ENCODE measurements at places on chromosomes 3 and 15. TPM values are rescaled to one million over a fixed set of nuclear protein-coding genes. Genes with fewer than 3 reads are reported as not detected.

Gene ADAM10
- 106 TPM for total RNA-seq

Gene TM6SF1
- total RNA-seq, result 2.0 TPM

Gene CPN2
- total RNA-seq, result not detected

Gene OR5K4
- total RNA-seq, result not detected

Gene GOLGA6L4
- total RNA-seq, result 0.36 TPM

- DNase-seq, result no peak
Measured at GRCh38 chr3:193620057-193620456, 27.0 kb downstream of the OPA1 start.

DNA sequence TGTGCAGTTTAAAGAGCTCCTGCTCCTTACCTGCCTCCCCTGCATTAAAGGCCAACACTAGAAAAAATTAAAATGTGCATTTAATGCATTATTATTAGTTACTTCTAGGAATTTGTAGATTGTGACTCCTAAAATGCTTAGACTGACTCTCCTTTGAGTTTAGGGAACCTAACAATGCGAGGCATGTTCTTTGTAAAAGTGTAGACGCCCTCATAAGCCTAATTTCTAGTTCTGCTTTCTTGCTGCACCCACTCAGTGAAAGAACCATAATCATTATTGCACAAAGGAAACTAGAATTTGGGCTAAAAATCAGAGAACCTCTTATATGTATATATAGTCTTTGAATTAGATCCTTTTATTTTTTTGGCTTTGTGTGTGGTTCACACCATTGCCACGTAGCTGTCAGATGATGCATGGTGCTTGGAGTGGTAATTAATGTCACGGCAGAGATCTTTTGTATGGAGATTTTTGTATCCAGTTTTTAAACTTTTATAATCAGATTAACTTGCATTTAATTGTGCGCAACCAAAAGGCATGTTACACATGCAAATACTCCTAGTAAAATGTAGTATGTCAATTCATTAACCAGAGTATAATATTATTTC lies 710 bp downstream of the ABHD10 start:
- DNase-seq, result no peak

DNA sequence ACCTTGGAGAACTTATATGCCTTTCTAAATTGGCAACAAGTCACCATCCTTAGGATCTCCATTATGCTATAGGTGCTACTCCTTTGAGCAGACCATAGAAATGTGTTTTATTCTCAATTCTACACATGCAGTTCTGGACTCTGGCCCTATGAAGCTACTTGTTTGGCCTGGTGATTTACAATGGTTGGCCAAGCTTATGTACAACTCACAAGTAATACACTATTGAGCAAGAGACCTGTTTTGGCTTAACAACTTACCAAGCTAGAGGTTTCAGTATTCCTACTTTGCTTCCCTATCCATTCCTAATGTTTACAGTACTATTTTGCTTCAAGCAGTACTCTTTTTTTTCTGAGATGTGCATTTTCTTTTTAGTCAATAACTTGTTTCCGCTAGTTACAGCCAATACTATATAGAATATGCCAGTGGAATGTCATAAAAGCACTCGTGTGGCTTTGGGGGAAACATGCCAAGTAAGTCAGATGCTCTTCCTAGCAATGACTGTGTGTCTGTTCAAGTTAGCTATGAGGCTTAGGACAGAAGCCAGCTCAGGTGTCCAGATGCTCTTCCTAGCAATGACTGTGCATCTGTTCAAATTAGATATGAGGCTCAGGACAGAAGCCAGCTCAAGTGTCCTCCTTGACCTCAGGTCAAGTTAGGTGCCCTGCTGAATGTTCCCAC lies 174.9 kb upstream of the SEMA6D start:
- DNase-seq, result no peak

DNA sequence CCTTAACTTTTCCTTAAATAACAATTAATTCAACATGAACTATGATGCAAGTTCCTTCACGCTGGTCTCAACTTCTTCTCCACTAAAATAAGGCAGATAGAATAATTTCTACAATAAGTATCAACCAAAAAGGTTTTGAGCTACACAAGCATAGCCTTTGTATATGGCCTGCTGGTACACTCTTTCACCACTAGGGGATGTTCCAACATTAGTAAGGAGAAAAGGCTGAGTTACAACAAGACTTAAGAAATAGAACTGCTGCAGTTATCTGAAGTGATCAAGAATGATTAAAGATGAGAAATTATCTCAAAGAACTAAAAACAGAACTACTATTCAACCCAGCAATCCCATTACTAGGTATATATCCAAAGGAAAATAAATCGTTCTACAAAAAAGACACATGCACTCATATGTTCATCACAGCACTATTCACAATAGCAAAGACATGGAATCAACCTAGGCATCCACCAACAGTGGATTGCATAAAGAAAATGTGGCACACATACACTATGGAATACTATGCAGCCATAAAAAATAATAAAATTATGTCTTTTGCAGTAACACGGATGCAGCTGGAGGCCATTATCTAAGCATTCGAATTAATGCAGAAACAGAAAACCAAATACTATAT lies 14.4 kb downstream of the ATP13A3 start:
- no peak for DNase-seq

DNA sequence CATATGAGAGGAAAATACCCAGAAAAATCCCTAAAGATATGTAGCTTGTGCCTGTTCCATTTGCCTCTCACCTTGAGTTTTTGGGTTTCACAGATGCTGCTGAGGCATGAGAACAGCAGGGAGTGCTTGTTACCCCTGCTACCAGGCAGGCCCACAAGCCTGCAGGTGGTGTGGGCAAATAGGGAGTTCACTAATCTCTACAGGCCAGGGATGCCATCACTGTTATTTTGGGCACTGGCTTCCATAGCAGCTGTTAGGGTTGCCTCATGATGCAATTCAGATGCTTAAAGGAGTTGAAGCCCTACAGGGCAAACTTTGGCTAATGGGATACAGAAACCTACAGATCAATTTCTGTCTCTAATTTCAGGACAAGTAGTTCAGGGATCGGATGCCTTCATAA lies 873.5 kb downstream of the OTOL1 start:
- no peak for DNase-seq

DNA sequence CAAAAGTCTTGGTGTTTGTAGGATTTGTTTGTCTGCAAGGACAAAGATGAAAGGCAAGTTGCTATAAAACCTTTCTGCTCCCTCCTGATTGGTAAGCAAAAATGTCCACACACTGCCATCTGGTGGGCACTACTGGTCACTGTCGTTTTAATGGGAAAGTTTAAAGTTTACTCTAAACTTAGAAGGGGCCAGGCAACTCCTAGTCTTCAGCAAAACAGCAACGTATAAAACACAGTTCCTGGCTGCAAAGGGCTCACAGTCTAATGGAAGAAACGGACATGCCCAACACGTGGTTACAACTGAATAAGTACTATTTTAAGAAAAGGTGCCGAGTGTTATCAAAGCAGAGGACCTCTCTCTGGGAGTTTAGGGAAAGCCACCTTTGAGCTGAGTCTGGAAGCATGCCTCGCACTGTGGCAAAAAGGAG lies 23.7 kb upstream of the TPRG1 start:
- no peak for DNase-seq

DNA sequence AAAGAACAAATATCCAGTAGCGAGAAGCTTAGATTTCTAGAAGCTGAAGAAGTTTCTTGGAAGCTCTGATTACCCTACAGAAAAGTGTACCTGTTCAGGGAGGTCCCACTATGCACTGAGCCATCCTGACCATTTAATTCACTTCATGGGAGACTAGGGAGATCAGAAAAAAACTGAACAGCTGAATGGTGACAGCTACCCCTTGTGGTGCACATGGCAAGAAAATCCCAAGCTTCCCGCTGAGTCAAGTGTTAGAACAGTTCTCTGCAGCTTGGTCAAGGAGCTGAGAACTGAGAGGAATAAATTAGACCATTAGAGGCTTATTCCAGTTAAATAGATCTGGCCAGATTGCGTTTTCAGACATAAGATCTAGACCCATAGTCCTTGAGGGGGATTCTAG lies 197.2 kb upstream of the VEPH1 start:
- DNase-seq, result no peak

DNA sequence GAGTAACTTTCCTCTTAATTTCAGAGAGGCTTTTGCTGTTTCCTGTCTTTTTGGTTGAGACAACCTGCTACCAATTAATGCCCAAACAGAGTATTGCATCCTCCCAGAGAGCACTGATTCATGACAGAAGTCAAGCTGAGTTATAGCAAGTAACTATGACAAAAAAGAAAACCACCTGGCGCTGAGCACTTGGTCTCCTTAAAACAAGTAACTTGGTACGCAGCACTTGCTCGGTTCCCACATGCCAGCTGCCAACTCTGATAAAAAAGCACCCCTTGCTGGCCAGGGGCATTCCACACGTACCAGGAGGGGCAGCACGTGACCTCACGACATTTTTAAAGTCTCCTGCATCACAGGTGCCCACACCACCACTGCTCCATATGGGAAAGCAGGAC lies 13.5 kb upstream of the MYO5C start:
- no peak for DNase-seq

DNA sequence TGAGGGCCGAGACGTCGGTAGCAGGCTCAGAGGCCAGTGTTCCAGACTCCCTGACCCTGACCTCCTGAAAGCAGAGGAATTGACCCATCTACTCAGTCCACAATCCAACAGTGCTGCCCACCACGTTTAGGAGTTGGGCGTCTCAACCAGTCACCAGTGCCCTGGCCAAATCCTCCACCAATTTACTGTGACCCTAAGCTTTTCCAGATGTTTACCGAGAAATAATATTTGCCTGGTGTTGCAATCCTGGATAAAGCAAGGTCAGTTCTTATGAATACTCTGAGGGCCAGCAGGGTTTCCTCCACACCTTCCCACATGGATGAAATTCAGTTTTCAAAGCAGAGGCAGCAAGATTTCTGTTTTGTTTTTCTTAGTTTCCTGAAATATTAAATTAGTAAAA lies 7.5 kb upstream of the APOD start:
- DNase-seq, result no peak

GRCh38 chr3:87949879-87950208 lies 109.0 kb downstream of the CGGBP1 start:
- DNase-seq, result no peak

DNA sequence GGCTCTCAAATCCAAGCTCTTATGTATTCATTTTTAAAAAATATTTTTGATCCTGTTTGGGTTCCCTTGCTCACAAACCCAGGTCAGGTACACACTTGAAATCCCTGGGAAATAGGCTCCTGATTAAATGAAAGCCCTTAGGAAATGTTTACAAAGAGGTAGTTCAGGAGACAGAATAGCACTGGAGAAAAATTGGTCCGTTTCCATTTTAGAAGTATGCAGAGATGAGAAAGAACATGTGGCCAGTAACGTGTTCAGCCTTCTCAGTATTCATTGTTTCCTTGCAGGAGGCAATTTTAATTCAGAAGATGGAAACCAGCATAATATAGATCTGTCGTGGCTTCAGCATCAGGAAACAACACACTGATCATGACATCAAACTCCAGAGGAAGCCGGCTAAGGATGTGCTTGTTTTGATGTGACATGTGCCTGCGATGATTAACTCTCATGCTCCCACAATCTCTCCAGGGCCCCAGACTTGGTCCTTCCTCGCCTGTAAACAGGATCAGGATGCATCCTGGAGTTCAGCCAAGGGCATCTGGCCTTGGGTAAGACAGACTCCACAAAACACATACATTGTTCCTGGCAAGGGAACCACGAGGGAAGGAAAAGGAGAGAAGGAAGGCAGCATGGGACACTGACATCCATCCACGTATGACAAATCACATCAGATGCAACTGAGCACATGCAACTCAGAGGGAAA lies 350.5 kb upstream of the THBS1 start:
- no peak for DNase-seq

DNA sequence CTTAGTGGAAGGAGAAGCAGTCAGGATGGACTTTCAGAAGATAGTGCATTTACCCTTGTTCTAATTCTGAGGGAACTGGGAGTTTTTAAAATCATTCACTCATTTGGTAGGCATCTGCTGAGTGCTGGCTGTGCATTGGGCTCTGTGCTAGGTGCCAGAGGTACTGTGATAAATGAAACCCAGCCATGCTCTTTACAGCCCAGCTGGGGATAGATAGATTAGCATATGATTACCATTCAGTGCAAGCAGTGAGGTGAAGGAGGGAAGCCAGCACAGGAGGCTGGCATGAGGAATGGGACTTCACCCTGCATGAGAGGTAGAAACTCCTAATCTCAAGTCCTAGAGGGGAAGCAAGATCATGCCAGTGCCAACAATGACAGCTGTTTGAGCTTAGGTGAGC lies 361.9 kb upstream of the TRIM42 start:
- DNase-seq, result no peak

DNA sequence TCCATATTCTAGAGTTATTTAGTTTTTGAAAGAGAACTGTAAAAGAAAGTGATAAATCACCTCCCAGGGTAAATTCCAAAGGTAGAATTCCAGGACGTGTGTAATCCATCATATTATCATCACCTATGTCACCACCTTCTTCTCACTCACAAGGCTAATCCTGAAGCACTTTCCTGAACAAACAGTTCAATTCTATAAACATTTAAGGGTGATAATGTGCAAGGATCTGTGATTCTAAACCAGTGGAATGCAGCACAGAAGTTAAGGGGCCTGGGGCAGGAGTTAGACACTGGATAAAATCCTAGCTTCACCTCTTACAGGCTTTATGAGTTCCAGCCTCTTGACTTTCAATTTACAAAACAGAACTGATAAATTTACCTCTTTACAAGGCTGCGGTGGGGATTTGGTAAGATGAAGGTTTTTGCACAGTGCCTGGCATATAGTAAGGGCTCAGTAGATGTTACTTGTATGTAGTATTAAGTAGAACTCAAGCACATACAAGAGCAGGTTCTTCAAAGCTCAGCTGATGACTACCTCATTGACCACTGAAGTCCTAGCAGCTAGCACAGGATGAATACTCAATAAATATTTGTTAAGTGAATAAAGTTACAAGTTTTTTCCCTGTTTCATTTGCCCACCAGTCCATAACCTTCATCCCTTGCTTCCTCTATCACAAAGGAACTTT lies 47.3 kb upstream of the CCDC80 start:
- DNase-seq, result no peak

- DNase-seq, result no peak
Measured at GRCh38 chr15:101063212-101063611, 144.1 kb downstream of the LRRK1 start.

GRCh38 chr3:7917443-7918151 lies 584.0 kb upstream of the LMCD1 start:
- no peak for DNase-seq

DNA sequence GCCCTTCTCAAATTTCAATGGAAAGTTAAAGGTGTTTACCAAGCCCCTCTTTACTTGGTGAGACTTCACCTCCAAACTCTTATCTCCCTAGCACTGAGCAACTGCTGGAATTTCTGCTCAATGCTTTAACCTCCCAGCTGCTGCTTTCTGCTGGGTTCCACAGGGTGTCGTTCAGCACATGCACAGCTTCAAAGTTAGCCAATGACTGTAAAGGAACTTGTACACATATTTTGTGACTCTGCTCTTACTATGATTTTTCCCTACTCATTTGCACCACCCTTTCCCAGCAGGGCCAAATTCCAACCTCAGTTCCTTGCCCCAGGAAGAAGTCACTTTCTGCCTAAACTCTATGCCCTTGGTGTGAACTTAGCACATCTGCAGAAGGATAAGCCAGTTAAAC lies 89.7 kb downstream of the ULK4 start:
- no peak for DNase-seq

GRCh38 chr3:99921986-99922385 lies 104.3 kb downstream of the CMSS1 start:
- no peak for DNase-seq

All from epithelial cell of proximal tubule (primary cell).